Cardiac fibroblast (primary cell): ENCODE measurements at places on chromosomes 3 and 15.

DNA sequence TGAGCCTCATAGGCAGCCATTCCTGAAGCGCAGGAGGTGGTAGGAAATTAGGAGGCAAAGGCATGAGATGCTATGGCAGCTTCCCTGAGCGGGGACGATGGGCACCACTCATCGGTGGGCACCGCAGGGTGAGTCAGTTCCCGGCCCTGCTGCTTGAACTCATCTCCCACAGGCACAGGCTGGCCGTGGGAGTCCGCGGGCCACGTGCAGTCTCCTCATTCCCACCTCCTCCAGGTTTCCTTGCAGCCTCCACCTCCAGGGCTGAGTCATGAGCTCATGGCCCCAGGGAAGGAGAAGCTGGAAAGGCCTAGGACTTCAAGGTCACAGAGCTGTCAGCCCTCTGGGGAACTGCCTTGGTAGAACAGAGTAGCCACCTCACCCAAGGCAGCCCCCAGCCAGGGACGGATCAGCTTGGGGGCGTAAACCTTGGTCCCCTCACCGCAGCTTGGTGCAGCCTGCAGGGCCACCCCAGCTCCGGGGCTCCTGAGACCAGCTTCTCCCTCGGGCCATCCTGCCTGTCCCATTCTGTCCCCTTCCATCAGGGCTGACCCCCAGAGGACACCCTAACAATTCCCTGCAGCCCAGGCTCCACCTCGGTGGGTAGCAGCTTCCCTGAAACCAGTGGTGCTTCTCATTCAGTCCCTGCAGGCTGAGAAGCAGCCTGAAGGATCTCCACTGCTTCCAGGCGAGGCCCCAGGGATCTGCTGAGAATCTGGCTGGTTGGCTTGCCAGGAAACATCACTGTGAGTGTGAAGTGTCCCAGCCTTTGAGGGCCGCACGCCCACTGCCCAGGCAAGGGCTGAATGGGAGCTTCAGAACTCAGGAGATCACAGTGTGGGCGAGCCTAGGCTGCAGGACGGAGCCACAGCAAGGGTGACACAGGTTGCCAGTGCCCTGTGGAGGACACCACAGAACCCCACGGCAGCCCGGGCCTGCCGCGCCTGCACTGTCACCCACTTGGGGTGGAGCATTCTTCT lies 150.7 kb upstream of the MEF2A start:
- DNase-seq = no peak

DNA sequence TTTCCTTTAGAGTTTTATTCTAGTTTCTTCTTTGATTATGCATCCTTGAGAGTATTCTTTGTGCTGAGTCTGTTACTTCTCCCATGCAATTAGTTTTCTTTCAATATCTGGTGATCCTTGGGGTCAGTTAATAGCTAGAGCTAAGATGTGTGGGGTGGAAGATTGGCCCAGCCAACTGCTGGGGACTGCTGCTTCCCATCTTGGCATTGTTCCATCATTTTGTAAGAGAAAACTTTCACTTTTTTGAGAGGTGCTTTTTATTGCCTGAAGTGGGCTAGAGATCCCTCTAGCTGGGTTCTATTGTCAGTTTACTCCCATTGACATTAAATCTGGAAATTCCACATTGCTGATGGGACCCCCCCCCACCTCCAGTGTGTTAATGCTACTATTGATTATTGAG lies 15.4 kb downstream of the BCL2L10 start:
- peak; percentile 31 for DNase-seq

DNA sequence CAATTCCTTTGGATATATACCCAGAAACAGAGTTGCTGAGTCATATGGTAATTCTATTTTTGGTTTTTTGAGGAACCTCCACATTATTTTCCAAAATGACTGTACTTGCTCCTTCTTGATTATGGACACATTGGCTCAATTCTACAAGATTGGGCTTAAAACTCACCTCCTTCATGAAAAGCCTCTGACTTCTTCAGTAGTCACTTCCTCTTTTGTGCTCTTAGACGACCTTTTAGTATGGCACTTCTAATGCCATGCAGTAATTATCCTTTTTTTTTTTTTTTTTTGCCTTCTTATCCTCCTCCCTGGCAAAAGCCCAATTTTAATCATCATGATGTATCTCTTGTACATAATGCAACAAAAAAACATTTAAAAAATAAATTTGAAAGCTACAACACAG lies 33.0 kb upstream of the ABHD17C start:
- DNase-seq = no peak

DNA sequence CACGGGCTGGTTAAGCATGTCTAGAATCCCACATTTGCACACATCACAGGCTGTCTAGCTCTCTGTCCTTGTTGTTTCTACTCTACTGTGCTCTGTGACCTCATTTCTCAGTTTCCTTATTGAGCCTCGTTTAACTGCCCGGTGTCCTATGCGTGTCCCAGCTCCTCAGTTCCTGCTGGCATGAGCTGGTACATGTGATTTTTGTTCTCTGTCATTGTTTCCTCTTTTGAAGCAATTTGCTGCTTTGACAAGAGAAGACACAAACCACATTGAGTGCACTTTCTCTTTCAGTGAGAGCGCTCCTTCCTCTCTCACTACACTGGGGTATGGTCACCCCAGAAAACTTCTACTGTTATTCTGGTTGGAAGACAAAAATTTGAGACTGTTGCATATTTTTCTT lies 563.5 kb downstream of the PDCD6IP start:
- DNase-seq = no peak

GRCh38 chr15:64883997-64884511 lies 27.6 kb upstream of the ANKDD1A start:
- DNase-seq = peak; percentile 96

- peak; percentile 34 for DNase-seq
These were observed 11.0 kb downstream of the UBE3A start for GRCh38 chr15:25427861-25428260.

- DNase-seq = no peak
These were observed 101.6 kb upstream of the ARHGEF3 start for GRCh38 chr3:56903231-56903782.

DNA sequence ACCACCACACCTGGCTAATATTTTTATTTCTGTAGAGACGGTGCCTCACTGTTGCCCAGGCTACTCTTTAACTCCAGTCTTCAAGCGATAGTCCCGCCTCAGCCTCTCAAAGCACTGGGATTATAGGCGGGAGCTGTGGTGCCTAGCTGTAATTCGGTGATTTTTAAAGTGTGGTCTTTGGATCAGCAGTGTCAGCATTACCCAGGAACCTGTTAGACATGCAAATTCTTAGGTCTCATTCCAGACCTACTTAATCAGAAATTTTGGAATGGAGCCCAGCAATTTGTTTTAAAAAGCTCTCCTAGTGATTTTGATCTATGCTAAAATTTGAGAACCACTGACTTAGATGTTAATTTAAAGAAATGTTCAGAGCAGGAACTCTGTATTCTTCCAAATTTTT lies 51.9 kb downstream of the GOLM2 start:
- DNase-seq = peak; percentile 74

GRCh38 chr3:39122813-39123212 lies 15.3 kb downstream of the TTC21A start:
- no peak for DNase-seq

GRCh38 chr15:94887391-94887790 lies 656.0 kb downstream of the MCTP2 start:
- no peak for DNase-seq

GRCh38 chr3:20776286-20776685 lies 590.3 kb upstream of the SGO1 start:
- DNase-seq = no peak

GRCh38 chr15:70269311-70269911 lies 171.7 kb upstream of the TLE3 start:
- DNase-seq = no peak

- DNase-seq = no peak
These were observed 32.6 kb downstream of the TGM4 start for GRCh38 chr3:44906997-44907396.

DNA sequence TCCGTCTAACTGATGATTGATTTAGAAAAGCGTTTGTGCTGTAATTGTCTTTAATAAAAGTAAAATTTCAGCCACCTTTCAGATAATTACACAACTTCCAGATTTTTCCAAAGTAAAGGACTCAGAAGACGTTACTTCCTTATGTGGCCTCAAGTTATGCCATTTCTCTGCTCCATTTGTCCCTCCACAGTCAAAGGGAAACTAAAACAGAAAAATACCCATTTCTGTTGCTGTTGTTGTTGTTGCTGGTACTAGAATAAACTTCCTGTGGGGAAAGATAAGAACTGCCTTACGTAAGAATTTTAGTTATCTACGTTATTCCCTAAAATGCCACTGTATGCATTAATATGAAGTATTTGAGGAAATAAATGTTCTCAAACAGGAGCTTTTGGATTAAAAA lies 153.9 kb downstream of the P3H2 start:
- no peak for DNase-seq

GRCh38 chr3:40464339-40465110 lies 7.4 kb downstream of the RPL14 start:
- DNase-seq = no peak

GRCh38 chr3:28934126-28934813 lies 346.6 kb upstream of the RBMS3 start:
- no peak for DNase-seq

- no peak for DNase-seq
These were observed 21.4 kb downstream of the CBLB start for GRCh38 chr3:105847452-105847851.

DNA sequence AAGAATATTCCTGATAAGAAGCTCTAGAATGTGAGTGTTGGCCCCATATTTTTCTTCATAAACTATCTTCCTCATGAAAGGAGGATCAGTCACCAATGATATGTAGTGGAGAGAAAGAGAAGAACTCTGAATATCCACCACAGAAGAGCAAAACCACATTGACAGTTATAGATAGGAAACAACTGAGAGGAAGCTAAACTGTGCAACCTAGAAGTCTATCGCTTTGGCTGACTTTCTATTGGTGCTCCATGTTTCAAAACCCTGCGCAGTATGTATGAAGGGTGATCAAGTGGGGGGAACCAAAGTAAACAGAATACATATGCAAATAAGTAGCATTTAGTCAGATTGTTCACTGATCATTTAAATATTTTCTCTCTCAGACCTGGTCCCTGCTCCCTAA lies 41.0 kb upstream of the ZNF280D start:
- DNase-seq = no peak
